Esophagus muscularis mucosa (tissue), 4 donors: ENCODE measurements at places on chromosomes 11 and 22.

- DNase-seq: peak; percentile 34
These were observed 100.9 kb upstream of the USP47 start for GRCh38 chr11:11740836-11741235.

- no peak for DNase-seq
These were observed 90.4 kb downstream of the ARHGAP20 start for GRCh38 chr11:110621826-110622225.

DNA sequence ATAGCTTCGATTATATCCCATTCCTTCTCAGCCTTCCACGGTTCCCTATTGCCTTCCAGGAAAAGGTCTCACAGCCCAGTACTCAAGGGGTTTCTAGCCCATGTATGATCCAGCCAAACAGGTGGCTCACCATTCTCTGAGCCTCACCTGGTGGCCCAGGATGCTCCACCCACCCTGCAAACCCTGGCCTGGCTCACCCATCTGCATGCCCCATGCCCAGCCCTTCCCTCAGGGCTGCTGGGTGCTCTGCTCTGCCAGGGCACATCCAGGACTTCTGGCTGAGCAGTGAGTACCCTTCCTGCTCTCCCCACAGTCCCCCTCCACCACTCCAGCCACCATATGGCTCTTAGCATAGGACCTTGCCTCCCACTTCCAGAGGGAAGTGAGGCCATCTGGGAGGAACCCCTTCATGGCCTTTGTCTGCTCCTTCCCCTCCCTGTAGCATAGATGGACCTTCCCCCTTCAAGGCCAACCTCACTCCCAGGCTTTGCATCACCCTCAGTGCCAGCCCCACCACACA, 5.8 kb upstream of the RCOR2 start:
- no peak for DNase-seq

DNA sequence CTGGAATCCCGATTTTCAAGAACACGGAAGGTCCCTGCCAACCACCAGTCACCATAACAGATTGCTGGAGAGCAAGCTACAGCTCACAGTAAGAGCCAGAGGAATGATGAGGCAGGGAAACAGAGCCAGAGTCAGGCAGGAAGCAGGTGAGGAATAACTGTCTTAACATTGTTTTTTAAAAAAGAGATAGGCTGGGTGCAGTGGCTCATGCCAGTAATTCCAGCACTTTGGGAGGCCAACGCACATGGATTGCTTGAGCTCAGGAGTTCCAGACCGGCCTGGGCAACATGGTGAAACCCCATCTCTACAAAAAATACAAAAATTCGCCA, 13.5 kb upstream of the CASTOR1 start:
- DNase-seq: no peak

DNA sequence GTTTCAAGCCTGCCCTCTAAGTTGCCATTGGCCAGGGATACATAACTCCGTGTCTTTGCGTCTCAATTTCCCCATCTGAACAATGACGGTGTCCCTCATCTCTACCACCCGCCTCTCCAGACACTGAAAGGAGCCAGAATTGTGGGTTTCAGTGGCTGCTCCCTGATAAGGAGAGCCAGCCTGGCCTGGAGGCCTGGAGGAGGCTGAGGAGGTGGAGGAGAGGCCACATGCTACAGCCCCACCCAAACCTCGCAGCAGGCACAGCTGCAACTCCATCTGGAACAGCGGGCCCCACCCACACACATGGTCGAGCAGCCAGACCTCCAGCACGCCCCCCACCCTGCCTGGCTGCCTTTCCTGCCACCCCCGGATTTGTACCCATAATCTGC, 34.4 kb upstream of the CD82 start:
- DNase-seq: no peak

DNA sequence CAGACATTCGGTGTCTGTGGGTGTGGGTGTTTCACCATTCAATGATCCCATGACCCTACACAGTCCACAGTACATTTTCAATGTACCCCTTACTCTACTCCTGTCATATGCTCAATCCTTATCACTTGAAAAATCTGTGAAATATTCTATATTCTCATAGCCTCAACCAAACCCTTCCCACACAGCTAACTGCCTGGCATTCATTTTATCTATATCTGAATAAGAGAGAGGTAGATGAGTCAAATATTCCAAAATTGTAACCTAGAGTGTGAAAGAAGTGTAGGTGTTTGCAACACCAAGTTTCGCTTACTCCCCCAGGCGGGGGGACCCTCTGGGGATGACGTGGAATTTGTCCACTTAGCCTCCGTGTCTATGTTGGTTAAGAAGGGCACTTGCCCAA, 354.8 kb downstream of the ETS1 start:
- no peak for DNase-seq

GRCh38 chr22:17638182-17638431, 450 bp upstream of the BCL2L13 start:
- DNase-seq: no peak

DNA sequence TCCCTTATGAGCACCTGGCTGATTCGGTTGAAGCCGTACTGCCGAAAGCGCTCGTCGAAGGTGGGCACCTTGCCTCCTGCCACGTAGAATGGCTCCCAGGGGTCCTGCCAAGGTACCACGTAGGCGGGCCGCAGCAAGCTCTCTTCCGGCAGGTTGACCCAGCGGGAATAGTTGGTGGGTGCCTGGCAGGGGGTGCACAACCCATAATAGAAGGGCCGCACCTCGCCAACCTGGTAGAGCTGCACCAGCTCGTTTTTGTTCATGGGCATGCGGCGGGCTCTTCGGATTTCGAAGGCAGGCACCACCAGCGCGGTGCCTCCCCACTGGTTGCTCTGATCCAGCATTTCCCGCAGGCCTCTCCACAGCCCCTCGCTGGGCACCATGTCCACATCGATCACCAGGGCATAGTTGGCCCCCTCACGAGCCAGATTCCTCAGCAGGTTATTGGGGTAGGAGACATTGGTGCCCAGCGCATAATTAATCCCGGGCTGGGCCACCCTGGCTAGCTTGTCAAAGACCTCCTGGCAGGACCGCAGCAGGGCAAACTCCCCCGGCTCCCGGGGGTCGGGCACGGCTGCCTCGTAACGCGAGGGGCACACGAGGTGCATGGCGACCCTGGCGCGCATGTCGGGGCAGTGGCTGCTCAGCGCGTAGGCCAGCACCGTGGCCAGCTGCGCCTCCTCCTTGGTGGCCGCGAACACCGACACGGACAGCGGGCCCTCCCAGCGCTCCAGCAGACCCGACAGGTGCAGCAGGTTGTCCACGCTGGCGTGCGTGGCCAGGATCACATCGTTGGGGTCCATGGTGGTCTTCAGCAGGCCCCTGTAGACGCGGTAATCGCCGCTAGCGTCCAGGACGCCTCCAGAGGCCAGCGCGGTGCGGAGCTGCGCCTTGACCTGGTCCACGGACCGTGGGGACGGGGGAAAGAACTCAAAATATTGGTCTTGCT, 679 bp downstream of the B4GAT1 start:
- no peak for DNase-seq

DNA sequence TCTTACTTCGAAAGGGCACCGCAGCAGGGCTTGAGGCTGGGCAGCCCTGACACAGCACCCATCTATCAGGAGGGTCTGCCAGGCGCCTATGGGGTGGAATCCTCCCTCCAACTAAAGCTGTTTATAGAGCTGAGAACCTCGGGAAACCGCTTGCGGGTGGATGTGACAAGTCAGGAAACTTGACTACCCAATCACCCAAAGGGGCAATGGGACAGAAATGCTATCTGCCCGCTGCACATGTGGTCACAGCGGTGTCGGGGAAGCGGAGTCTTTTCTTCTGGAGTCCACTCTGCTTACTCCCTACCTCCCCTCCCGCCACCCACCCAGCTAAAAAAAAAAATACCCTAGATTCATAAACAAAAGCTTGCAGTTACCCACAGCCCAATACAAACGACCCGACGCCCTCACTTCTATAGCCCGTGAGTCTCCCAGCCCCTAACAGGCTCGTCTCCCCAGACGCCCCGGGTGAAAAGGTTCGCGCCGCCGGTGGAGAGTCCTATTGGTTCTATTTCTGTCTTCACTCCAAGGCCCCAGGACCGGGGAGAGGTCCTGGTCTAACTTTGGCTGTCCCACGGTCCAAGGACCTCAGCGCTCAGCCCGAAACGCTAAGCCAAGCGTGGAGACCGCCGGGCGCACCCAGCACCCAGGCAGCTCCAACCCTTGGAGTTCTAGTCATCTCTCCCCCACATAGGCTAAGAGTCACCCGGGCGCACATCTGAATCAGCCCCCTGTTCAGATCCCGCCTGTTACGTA, 1.4 kb downstream of the TRPC6 start:
- DNase-seq: no peak

- no peak for DNase-seq
These were observed 39.8 kb upstream of the TEF start for GRCh38 chr22:41341990-41342389.

- no peak for DNase-seq
These were observed 51.2 kb upstream of the RAPSN start for GRCh38 chr11:47500121-47500520.

DNA sequence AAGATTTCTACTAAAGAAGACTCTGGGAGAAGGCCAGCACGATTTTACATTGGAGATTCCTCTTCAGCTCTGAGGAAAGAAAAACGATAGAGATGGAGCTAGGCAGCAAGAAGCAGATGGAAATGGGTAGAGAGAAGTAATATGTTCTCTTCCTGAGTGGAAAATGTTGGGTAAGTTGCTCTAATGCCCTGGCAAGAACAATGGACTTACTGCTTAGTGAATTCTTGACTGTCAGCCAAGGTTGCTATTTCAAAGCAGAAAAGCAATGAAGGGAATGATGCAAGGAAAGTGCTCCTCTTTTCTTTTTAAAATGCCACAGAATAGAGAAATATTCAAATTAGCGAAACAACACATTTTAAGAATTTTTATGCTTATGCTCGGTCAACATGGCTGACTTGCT, 38.4 kb upstream of the CWF19L2 start:
- no peak for DNase-seq

DNA sequence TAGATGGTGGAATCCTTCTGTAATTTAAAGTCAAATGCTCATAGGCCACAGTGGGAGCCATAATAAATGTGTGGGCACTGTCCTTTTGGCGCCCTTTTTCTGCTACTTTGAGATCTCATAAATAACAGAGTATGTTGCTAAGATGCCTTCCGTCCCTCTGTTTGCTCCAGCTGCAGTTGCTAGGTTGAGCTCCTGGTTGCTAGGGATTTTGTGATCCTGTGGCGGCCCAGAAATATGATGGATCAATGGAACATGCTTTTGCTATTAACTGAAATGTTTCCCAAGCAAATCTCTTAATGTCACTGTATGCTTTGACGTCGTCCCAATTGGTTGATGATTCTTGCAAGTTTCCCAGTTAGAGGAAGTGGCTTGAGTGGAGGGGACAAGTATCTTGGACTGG, 53.5 kb downstream of the MYO18B start:
- no peak for DNase-seq
